Stimulated activated CD8-positive, alpha-beta memory T cell treated with anti-CD3 and anti-CD28 coated beads, Interleukin-4, amount 100 ng/mL, for 1 hour (primary cell): ENCODE measurements at places on chromosomes 3 and 15.

GRCh38 chr15:37099319-37100108 is 835 bp downstream of the MEIS2 start:
- DNase-seq: no peak

DNA sequence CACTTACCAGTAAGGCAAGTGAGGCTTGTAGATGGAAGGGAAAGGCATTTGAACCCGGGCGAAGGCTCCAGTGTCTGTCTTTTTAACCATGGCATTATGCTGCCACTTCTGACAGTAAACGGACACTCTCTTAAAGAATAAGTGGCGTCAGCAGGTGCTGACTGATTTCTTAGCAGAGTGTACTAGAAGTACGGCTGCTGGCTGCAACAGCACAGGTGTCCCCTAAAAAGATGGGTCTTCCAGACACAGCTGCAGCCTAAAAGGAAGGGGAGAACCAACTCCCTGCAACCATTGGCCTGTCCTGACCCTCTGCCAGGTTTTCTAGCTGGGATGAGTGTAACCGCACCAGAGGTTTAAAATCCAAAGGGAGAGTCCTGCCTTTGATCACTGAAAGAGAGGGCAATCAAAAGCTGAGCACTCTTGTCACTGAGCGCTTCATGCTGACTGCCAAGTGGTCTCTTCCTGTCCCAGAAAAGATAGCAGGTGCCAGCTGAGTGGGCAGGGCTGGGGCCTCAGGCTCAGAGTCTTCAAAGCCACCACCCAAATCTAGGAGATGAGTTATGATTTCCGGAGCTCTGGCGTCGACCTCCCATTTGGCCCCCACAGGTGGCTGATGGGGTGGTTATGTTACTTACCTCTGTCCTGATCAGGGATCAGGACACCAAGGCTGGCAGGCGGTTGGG is 255.8 kb downstream of the SLCO3A1 start:
- DNase-seq: no peak

DNA sequence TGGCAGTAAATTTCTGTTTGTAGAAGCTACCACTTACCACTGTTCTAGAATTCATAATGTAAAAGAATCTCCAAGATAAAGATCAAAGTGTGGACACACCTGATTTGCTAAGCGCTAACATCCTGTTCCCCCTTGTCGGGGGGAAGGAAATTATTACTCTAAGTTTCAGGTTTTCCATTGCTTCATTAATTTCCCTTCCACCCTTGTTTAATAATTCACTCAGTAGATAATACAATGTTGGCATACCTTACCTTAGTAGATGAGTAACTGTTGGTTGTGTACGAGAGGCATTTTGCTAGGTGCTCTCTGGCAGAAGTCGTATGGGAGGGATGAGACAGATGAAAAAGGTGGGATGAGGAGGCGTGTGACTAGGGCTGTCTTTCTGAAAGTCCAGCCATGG is 641.2 kb upstream of the ARRDC4 start:
- DNase-seq: no peak

GRCh38 chr3:105496343-105496742 is 129.6 kb downstream of the ALCAM start:
- DNase-seq: no peak

GRCh38 chr3:133448478-133449122 is 48.7 kb downstream of the BFSP2 start:
- no peak for DNase-seq

GRCh38 chr3:130835483-130835882 is 58.4 kb upstream of the ATP2C1 start:
- no peak for DNase-seq

DNA sequence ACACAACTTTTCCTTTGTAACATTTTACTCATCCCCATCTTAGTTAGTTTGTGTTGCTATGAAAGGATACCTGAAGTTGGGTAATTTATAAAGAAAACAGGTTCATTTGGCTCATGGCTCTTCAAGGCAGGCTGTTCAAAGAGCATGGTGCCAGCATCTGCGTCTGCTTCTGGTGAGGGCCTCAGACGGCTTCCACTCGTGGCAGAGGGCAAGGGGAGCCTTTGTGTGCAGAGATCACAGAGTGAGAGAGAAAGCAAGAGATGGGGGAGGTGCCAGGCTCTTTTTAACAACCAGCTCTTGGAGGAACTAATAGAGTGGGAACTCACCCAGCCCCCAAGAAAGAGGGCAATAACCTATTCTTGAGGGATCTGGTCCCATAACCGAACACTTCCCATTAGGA is 23.1 kb downstream of the PLA2G4F start:
- DNase-seq: no peak

DNA sequence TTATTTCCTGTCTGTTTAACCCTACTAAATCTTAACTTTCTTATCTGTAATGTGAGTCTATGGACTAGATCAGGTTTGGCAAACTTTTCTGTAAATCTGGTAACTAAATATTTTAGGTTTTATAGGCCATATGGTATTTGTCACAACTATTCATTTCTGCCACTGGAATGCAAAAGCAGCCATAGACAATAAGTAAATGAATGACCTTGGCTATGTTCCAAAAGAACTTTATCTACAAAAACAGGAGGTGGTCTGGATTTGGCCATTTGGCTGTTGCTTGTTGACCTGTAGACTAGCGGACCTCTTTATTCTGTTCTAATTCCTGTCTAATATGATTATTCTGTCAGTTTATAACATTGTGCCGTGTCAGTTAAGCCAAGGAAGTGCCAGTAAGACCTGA is 314.2 kb downstream of the LPP start:
- no peak for DNase-seq

DNA sequence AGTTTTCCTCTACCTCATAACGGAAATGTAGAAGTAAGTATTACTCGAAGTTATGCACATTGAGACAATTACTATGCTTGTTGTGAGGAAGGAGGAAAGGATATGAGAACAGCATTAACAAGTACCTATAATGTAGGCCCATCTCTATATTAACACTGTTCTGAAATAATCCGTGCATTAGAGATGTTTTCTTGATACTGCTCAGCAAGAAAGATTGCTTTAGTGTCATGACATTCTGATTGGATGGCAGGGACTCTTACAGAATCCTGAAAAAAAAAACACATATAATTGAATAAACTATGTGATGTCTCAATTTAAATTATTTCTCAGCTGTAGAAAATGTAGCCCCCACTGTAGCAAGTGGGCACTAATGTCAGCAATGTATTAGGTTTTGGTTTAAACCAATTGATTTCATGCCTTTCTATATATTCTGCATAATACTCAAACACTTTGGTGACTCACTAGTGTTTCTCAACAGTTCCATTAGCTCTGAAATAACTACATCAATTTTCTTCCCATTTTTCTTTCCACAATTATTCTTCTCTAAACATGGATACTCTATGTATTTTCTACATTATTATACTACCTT is 598.3 kb upstream of the BCHE start:
- DNase-seq: no peak

DNA sequence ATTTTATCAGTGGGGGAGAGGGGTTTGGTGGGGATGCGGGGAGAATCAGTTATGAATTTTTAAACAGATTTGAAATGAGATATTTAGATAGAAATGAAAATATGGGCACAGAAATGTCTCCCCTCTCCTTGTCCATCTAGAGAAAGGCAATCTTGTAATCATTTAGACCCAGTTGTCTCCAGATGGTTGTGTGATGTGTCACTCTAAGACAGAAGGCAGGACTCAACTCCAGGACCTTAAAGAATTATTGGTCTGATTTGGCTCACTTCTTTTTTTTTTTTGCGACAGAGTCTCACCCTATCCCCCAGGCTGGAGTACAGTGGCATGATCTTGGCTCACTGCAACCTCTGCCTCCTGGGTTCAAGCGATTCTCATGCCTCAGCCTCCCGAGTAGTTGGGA is 77.2 kb downstream of the EOMES start:
- no peak for DNase-seq

GRCh38 chr3:159455741-159456181 is 532.9 kb upstream of the IL12A start:
- DNase-seq: no peak

DNA sequence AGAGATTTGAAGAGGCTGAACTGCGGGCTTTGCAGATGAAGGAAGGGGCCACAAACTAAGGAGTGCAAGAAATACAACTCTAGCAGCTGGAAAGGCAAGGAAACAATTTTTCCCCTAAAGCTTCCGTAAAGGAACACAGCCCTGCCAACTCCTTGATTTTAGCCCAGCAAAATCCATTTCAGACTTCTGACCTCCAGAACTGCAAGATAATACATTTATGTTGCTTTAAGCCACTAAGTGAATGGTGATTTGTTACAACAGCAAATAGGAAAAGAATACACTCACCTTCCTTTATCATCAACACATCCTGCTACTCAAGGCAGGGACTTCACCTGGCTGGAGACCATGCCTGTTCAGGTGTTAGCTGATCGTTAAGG is 119.3 kb upstream of the NR2E3 start:
- DNase-seq: no peak

DNA sequence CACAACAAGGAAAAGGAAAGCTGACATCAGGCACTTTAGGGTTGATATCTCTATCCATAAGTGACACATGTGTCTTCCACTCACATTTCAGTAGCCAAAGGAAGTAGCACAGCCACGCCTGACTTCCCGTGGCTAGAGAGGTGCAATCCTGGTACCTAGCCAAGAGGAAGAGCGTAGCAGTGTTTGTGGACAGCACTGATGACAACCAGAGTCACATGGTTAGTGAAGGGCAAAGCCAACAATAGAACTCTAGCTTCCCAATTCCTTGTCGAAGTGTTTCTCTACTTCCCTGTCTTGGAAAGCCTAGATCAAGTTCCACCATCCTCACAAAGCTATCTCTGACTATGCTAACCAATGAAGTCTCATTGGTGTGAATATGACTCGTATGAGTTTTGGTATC is 189.2 kb downstream of the RSL24D1 start:
- no peak for DNase-seq

GRCh38 chr3:69746119-69746518 is 6.9 kb downstream of the MITF start:
- DNase-seq: no peak

GRCh38 chr3:56862352-56863062 is 60.8 kb upstream of the ARHGEF3 start:
- no peak for DNase-seq

DNA sequence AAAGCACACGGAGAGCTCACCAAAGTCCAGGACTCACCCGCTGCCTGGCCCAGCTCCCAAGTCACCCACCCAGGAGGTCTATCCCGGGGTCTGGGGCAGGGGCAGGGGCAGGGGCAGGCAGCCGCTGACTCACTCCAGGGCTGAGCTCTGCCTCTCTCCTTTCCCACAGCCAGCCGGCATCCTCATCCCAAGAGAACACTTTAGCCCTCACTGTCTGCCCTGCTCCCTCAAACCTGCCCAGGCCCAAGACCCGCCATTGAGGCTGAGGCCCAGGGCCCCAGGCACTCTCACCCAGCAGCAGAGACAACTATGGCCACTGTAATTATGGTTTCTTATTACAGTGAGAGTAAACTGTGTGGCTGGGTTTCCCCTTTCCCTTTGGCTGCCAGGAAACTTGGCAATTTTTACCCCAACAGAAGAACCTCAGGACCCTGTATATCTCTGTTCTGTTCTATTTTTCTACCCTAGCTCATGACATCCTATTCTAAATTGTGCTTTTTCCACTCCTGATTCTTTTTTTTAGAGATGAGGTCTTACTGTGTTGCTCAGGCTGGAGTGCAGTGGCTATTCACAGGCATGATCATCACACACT is 53.0 kb downstream of the IQSEC1 start:
- DNase-seq: no peak

- DNase-seq: no peak
These were observed 27.5 kb upstream of the TGM5 start for GRCh38 chr15:43294091-43294706.

DNA sequence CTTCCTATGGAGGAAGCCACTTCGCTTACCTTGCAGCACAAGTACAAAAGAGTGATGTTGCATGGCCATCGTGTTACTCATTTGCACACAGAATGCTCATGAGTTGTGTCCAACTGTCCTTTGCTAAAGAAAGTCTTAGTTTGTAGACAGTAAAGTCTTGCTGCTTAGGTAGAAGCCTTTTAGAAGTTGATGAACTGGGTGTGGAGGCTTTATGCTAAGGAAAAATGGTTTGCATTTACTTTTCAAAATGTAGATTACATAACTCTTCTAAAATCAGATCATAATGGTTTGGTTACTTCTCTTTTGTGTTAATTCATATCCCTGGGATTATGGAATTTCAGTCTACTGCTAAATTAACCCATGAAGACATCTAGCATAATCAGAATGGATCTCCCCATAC is 84.5 kb upstream of the FLNB start:
- DNase-seq: no peak

DNA sequence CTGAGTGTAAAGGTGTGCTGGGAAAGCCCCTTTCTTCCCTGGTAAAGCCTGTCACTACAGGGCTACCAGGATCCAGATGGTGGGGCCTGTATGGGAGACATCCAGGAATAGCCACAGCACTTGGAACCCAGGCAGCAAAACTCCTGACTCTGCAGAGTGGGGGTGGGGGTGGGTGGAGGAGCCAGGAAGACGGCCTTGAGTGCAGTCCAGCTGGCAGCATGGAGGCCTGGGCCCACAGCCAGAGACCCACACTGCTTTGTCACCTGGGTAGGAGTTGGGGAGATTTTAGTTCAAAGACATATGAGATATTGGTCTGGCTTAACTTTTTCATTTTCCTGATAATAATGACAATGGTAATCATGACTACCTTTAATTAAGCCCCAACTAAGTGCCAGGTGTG is 116.7 kb upstream of the MRPS22 start:
- DNase-seq: no peak

- no peak for DNase-seq
These were observed 16.2 kb upstream of the TJP1 start for GRCh38 chr15:29838352-29839010.

GRCh38 chr15:28868744-28869345 is 16.9 kb upstream of the APBA2 start:
- no peak for DNase-seq

DNA sequence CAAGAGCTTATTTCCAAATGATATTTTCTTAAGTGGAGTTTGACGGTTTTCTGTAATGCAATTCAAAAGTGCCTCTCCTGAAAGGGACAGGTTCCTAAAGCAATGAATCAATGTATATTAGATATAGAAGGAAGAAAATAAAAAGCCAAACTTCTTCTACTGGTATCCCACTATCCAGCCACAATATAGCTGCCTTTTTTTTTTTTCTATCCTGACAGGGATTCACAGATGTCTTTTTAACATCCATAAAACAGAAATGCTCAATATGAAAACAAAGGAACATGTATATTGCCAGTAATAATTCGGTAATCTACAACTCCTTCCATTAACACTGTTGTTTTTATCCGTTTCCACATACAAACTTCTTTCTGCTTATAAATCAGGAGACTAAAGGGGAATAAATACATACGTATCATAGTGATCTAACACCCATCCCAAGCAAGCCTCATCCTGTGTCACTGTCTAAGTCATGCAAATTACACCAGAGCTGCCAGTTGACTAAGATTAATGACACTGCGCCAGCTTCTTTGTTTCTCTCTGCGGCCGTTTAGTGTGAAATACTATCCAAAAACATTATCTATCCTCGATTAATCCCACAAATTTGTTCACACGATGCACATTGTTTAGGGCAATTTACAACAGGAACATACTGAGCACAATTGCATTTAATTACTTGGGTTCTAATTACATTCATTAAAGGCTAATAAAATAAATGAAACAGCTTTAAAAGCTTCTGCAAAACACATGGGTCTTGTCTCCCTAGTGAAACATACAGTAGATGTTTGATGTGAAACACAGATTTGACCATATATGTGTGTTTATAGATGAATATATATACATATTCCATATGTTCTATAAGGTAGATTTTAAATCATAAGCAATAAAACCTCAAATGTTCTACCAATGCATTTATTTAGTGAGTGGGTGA is 51.9 kb upstream of the CDIN1 start:
- no peak for DNase-seq

GRCh38 chr3:168044049-168044448 is 51.7 kb downstream of the GOLIM4 start:
- DNase-seq: no peak
